Right lung (tissue), 10 donors: ENCODE measurements at places on chromosomes 12 and 14. TPM values are rescaled to one million over a fixed set of nuclear protein-coding genes. Genes with fewer than 3 reads are reported as not detected.

DNA sequence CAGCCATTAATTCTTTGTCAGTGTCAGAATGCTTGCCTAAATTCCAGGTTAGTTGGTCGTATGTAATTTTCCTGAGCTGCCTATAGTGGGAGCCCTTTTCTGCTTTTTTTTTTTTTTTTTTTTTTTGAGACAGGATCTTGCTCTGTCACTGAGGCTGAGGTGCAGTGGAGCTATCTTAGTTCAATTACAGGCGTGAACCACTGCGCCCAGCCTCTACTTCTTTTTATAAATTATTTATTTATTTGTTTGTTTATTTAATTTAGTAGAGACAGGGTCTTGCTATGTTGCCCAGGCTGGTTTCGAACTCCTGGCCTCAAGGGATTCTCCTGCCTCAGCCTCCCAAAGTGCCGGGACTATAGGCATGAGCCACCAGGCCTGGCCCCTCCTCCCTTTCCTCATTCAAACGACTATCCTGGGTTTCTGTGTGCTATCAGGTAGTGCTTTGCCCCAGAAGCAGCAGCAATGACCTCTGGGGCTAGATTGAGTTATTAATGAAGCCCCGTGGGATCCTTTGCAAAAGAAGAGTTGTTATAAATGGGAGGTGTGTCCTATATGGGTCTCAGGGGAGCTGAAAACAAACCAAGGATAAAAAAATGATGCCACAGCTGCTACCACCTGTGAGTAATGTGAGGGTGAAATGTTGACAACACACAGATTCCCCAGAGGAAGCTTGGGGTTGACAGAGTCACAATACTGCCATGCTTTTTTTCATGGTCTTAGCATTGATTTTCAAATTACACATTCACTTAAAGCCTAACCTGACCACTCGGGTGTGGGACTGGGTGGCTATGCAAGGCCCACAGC, 34.6 kb upstream of the NFKBIA start:
- no peak for DNase-seq

- DNase-seq = no peak
Measured at GRCh38 chr12:123035841-123036240, 55.4 kb downstream of the ARL6IP4 start.

The MANSC4 gene
- polyA plus RNA-seq = 0.29 TPM

GRCh38 chr12:13000616-13000924, 505 bp upstream of the HEBP1 start:
- no peak for DNase-seq

GRCh38 chr12:26833743-26834490, 923 bp upstream of the ITPR2 start:
- peak; percentile 47 for DNase-seq

GRCh38 chr12:108835860-108836634, 21.3 kb downstream of the SSH1 start:
- DNase-seq = no peak

GRCh38 chr12:108815875-108816594, 41.3 kb downstream of the SSH1 start:
- DNase-seq = no peak

DNA sequence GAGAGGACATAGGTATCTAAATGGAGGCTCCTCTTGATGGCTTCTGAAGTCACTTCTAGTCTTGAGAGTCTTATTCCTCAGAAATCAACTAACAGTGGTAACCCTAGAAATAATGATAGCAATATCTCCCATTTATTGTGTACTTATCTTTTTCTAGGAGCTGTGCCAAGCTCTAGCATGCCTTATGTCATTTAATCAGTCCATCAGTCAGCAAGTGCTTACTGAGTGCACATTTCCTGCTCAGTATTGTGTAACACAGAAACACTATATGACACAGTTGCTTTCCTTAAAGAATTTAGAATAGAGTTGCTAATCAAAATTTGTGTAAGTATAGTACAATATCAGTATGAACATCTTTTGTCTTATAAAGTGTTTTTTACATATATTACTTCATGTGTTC, 36.6 kb downstream of the KRT76 start:
- DNase-seq = no peak

GRCh38 chr12:121781998-121782979, 11.2 kb downstream of the RHOF start:
- DNase-seq = no peak

The USP44 gene
- 4.1 TPM for polyA plus RNA-seq

The PMCH gene
- polyA plus RNA-seq = 0.23 TPM

DNA sequence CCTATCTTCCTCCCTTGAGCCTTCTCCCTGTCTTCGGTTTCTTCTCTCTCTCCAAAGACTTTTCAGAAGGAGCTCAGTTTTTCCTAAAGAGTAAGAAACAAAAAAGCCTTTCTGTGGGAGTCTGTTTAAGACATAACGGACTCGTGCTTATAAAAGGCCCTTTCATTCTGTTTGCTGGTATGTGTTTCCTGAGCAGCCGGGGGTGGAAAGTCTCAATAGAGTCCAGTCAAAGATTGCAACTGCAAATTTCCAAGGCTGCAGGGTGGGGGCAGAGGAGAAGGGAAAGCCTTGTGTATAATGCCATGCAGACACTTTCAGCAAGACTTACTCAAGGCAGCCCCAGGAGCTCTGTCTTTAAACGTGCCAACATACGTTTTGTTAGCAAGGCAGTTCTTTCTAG, 62.2 kb downstream of the GNG2 start:
- no peak for DNase-seq

DNA sequence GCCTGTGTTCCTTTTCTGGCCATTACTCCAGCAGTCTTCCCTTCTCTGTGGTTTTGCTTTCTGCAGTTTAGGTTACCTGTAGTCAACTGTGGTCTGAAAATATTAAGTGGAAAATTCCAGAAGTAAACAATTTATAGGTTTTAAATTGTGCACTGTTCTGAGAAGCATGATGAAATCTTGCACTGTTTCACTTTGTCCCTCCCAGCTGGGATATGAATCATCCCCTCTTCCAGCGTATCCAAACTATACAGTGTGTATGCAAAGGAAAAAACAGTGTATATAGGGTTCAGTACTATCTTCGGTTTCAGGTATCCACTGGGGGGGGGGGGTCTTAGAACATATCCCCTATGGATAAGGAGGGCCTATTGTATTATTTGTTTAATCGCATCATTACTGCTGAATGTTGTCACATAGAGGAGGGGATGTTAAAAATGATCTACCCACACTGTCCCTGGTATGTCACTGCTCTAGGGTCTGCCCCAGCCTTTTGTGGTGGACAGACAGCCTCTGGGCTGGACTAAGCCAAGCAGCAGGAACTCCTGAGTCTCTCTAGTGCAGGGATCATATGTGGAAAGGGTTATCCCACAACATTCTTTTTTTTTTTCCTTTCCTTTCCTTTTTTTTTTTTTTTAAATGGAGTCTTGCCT, 109.1 kb upstream of the MAX start:
- DNase-seq = no peak

DNA sequence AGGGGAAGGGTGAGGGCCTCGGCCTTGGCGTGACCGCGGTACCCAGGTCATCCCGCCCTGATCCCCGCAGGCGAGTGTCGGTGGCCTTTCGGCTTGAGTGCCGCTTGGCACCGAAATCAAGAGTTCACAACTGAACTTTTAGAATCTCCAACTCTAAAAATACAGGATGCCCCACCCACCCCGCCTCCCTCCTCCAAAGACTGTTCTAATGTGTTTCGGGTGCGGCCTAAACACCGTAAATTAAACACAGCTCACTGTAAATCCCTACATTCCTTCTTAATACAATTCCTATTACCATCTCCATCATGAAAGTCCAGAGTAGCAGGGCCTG, 11.4 kb downstream of the SCNN1A start:
- no peak for DNase-seq

DNA sequence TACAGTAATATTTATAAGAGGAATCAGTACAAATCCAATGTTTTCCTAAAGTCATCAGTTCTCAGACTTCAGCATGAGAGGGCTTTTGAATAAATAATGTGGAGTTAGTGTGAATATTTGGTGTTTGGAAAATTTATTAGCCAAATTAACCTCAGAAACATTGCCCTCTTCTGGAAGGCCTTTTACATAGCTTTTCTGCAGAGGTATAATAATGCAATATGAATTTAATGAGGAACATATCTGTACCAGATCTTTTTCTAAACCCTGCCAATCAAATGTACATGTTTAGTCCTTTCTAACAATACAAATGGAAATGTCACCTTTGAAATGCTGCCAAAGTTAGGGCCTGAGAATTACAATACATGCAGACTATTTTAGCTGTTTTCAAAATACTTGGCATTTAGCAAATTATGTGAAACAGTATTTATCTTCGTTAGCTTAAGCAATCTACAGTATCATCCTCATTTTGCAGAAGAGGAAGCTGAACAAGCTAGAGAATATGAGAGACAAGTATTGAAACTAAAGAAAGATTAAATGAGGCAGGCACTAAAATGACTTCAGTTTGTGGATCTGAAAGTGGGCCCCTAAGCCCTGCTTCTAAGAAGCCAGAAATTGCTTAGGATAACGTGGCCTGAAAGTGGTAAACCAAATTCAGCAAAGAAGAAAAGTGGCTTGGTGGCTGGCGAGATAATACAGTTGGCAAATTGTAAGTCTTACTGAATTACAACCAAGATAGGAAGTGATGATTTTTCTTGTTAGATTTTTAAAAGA, 60.4 kb upstream of the MANSC4 start:
- DNase-seq = no peak

The OASL gene
- polyA plus RNA-seq = 0.18 TPM

The SCNN1A gene
- polyA plus RNA-seq = 2.2 TPM

- no peak for DNase-seq
Measured at GRCh38 chr14:59251811-59252771, 63.6 kb downstream of the DAAM1 start.

DNA sequence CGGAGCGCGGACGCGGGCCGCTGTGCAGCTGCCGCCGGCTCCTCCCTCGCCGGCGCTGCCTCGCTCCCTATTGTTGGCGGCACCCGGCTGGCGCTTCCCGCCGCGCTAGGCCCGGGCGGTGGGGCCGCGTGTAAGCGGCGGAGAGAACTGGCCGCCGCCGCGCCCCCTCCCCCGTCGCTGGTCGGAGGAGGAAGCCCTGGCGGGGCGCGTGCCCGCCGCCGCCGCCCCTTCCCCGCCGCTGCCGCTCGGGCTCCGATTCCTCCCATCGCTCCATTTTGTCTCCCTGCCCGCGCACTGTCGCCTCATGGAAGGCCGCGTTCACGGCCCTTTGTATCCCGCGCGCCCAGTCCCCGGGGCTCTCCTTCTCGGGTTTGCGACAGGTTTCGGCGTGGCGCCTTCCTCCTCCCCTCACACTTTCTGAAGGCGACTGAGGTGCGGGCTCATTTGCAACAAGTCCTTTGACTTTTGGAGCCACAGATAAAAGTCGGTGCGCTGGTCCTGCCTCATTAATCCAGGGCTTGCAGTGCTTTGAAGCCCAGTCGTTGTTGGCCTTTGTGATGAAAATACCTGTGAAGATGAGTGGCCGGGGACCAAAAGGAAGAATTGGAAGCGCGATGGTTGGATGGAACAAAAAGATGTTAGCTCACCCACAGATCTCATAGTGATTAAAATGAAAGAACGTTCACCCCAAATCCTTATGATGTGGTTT, 707 bp downstream of the CPSF6 start:
- DNase-seq = peak; percentile 41

GRCh38 chr12:118979763-118980406, 1.5 kb upstream of the SRRM4 start:
- DNase-seq = peak; percentile 45

DNA sequence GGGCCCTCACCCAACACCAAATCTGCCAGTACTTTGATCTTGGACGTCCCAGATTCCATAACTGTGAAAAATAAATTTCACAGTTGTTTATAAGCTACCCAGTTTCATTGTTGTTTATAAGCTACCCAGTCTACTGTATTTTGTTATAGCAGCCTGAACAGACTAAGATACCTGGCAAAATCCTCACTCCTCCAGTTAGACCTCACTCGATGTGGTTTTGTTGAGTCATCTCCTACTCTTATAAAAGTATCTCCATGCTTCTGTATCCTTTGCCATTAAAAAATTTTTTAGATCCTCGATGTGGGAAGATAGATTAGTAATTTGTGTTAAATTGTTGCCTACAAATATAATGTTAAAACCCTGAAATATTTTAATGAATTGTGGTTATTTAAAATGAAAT, 16.0 kb downstream of the TXNDC16 start:
- no peak for DNase-seq

DNA sequence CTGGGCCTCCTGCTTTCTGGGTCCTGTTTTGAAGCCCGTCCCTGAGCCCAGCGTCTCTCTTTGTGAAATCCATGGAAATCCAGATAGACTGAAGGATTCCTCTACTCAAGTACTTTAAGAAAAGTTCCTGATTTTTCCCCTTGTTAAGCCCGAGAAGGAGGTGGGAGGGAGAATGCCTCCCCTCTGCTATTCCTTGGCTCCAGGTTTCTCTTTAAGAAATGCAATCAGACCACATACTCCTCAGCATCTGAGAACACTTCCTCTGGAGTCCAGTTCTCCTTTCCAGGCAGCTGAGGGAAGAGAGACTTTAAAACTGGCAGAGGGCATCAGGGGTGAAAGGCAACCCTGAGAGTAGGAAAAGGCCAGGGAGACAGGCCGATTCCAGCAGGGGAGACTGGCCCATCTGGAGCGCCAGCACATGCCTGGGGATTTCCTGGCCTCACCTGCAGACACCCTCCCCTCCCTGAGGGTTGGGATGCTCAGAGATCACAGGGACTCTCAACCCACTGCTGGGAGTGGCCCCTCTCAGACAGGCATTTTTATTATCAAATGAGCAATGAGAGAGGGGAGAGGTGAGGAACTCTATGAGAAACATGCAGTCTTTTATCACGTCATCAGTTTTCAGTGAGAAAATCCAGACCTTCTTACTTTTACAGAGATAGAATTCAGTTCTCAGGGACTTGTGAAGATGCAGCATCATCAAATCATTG, 2.0 kb upstream of the EMP1 start:
- DNase-seq = no peak

GRCh38 chr14:31785574-31785973, 224.4 kb downstream of the NUBPL start:
- no peak for DNase-seq

The RAB3IP gene
- 50.6 TPM for polyA plus RNA-seq

The SH2B3 gene
- 20.4 TPM for polyA plus RNA-seq

DNA sequence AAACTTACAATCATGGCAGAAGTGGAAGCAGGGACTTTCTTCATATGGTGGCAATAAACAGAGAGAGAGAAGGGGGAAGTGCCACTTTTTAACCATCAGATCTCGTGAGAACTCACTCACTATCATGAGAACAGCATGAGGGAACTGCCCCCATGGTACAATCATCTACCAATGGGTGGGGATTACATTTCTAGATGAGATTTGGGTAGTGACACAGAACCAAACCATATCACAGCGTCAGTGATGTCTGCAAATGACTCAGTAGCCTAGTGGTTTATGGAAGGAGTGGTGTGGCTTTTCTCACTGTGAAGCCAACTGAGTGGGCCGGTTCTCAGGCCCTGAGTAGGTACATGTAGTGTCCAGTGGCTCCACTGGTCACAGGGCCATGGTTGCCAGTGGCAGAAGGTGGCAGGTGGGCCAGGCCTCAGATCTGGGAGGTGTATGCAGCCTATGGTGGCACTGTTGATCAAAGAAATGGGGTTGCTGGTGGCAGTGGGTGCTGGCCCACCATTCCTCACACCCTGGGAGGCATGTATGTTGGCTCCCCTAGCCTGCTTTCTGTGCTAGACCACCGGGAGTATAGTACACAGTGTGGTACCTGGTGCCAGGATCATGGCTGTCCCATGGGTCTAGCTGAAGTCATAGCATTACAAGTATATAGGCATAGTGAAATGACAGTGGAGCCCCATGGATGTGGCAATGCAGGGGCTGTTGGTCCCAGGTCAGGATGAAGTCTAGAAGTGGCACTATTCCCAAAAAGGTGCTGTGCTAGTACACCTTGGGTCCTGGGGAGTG, 191.9 kb downstream of the NUBPL start:
- no peak for DNase-seq
